ENCODE measurements at places on chromosomes 2 and 18.

DNA sequence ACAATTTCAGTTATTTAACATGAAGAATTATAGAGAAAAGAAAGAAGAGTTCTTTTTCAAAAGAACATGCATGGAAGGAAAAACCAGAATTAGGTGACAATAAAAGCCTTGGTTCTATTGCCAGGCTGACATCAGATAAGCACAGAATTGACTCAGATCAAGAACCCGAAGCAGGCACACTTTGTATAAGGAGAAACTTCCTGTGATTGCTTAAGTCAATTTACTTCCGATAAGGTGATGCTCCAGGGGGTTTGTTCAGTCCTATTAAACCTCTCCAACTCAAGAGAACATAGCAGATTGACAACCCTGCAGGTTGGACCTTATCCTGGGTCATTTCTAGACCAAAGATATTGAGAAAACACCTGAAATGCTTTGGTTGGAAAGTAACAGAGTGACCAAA is 31.4 kb downstream of the GAREM1 start:
- H3K36me3 ChIP-seq: no peaks in the 10 kb centered on the region
- no peak overlapping the region for H3K27ac ChIP-seq
- H3K4me3 ChIP-seq: no peak overlapping the region
- no peak for DNase-seq
- H3K4me1 ChIP-seq: peaks cover 18% of the 10 kb centered on the region

GRCh38 chr2:123816928-123817327 is 208.2 kb upstream of the CNTNAP5 start:
- H3K4me3 ChIP-seq: no peak overlapping the region
- H3K27ac ChIP-seq: no peak overlapping the region
- no peak for DNase-seq
- no peaks in the 10 kb centered on the region for H3K27me3 ChIP-seq
- no peaks in the 10 kb centered on the region for H3K36me3 ChIP-seq

- no peaks in the 10 kb centered on the region for H3K36me3 ChIP-seq
- no peak overlapping the region for H3K4me3 ChIP-seq
- no peak overlapping the region for H3K27ac ChIP-seq
- no peaks in the 10 kb centered on the region for H3K27me3 ChIP-seq
- H3K4me1 ChIP-seq: no peaks in the 10 kb centered on the region
Observed at GRCh38 chr2:119179202-119179601, 20.7 kb upstream of the C1QL2 start.

DNA sequence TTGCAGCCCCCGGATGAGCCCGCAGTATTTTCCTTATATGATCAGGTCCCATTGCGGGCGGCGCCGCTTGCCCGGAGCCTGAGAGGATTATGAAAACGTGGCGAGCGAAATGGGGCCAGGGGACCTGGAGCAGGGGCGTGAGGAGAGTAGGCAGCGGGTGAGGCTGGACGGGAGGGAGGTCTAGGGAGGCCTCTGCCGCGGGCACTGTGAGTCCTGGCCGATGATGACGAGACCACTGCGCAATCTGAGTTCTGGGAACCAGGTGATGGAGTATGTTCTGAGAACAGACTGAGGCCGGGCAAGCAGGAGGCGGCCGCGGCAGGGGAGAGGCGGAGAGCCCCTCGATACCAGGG is 790 bp upstream of the ACAA2 start:
- peak overlapping the region; percentile 90 for H3K4me3 ChIP-seq
- H3K36me3 ChIP-seq: no peaks in the 10 kb centered on the region
- DNase-seq: no peak
- peak overlapping the region; percentile 99 for H3K27ac ChIP-seq
- H3K27me3 ChIP-seq: no peaks in the 10 kb centered on the region

DNA sequence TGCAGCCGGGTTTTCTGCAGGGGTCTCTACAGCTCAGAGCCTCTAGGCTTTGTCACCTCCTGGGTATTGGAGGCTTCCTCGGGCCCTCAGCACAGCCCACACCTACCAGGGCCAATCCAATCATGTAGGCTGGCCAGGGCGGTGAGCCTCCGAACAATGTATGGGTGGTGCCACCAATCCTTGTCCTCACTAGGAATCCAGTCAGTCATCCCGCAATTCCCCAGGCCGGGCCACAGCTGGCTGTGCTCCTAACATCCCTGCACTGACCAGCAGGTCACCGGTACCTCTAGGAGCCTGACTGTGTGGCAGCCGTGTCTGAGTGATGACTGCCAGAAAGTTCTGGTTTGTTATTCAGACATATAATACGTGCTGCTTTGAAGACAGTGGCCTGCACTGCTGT is 129.4 kb downstream of the SH3RF3 start:
- H3K4me1 ChIP-seq: no peaks in the 10 kb centered on the region
- H3K36me3 ChIP-seq: no peaks in the 10 kb centered on the region
- no peak overlapping the region for H3K27ac ChIP-seq
- H3K4me3 ChIP-seq: no peak overlapping the region
- DNase-seq: no peak

- no peaks in the 10 kb centered on the region for H3K4me1 ChIP-seq
- no peak for DNase-seq
- H3K27ac ChIP-seq: no peak overlapping the region
- no peaks in the 10 kb centered on the region for H3K27me3 ChIP-seq
- no peaks in the 10 kb centered on the region for H3K36me3 ChIP-seq
Observed at GRCh38 chr2:99623035-99623434, 133.2 kb upstream of the REV1 start.

DNA sequence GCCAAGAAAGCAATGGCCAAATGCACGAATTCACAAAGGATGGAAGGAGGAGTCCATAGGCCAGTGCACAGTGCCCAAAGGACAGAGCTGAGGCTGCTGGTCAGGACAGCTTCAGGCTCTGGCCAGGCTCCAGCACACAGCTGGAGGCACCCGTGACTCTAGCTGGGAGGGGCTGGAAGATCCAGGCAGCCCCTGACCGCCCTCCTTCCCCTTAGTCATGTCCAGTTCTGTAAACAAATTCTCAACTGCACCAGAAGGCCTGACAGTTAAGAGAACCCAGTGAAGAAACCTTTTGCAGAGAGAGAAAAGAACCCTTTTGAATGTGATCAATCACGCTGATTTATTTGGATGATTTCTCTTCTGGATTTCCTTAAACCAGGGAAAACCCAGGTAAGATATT is 7.7 kb upstream of the YWHAQ start:
- no peaks in the 10 kb centered on the region for H3K27me3 ChIP-seq
- DNase-seq: peak; percentile 44
- no peaks in the 10 kb centered on the region for H3K4me1 ChIP-seq
- H3K36me3 ChIP-seq: no peaks in the 10 kb centered on the region
- no peak overlapping the region for H3K4me3 ChIP-seq
- no peak overlapping the region for H3K27ac ChIP-seq

DNA sequence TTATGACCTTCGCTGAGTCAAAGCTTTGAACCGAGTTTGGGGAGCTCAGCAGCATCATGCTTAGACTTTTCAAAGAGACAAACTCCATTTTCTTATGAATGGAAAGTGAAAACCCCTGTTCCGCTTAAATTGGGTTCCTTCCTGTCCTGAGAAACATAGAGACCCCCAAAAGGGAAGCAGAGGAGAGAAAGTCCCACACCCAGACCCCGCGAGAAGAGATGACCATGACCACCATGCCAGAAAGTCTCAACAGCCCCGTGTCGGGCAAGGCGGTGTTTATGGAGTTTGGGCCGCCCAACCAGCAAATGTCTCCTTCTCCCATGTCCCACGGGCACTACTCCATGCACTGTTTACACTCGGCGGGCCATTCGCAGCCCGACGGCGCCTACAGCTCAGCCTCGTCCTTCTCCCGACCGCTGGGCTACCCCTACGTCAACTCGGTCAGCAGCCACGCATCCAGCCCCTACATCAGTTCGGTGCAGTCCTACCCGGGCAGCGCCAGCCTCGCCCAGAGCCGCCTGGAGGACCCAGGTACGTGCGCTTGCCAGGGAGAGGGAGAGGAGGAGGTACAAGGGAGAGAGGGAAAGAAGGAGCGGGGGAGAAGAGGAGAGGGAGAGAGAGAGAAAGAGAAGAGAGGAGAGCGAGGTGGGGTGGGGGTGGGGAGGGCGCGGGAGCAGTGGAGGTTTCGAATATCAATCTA is at the start of gene DLX1:
Gene DLX1 (plus strand): TSS at position 48 of the 700 bp plus-strand sequence. CDS start 171 bp downstream, at position 219.
- no peaks in the 10 kb centered on the region for H3K36me3 ChIP-seq
- no peak for DNase-seq
- H3K4me1 ChIP-seq: peaks cover 14% of the 10 kb centered on the region
- no peak within 1 kb of the TSS for H3K4me3 ChIP-seq
- peaks cover 8% of the 10 kb centered on the region for H3K27me3 ChIP-seq

Data from liver (tissue), 10 donors.